ENCODE measurements at places on chromosomes 5 and 9.

DNA sequence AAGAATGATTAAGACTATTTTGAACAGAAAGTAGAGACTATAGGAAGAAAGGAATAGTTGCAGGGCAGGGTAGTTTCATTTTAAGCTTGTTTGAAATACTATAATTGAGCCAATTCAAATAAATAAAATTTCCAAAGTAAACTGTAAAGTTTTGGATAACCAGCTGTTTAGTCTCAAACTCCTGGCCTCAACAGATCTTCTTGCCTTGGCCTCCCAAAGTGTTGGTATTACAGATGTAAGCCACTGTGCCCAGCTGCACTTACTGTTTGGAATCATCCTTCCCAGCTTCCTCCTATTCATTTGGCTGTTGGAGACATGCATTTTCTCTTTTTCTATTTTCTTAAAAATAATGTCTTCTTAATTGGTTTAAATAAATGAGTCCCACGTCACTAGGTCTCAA is 231.0 kb downstream of the NNT start:
- no peak for DNase-seq

GRCh38 chr9:99561961-99562565 is 259.6 kb upstream of the NR4A3 start:
- no peak for DNase-seq

DNA sequence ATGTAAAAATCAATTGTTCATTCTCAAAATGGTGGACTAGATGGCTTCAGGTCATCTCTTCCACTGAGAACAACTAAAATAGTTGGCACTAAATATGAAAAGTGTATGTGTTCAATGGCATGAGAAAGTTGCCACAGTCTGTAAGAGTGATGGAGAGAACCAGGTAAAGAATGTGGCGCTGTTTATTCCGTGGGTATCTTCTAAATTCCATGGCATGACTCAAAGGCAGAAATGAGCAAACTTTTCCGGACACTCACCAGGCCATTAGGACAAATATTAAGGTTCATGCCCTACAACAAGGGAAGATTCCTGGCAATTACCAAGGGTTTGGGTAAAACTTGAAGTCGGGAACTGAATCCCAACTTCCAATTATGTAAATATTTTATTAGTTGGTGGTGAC is 825.4 kb upstream of the CDH6 start:
- DNase-seq, result no peak

GRCh38 chr5:124746916-124747790 is 714 bp upstream of the ZNF608 start:
- DNase-seq, result peak; percentile 33

DNA sequence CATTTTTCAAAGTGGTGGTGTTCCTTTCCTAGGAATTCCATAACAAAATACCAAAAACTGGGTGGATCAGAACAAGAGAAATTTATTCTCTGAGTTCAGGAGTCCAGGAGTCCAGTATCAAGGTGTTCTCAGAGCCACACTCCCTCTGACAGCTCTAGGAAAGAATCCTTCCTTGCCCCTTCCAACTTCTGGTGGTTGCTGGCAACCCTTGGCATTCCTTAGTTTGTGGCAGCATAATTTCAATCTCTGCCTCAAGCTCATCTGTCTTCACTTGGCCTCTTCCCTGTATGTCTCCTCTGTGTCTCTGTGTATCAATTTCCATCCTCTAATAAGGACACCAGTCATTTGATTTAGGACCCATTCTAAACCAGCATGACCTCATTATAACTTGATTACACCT is 243.7 kb downstream of the MPDZ start:
- DNase-seq, result no peak

GRCh38 chr9:14479163-14479560 is 165.2 kb upstream of the NFIB start:
- no peak for DNase-seq

DNA sequence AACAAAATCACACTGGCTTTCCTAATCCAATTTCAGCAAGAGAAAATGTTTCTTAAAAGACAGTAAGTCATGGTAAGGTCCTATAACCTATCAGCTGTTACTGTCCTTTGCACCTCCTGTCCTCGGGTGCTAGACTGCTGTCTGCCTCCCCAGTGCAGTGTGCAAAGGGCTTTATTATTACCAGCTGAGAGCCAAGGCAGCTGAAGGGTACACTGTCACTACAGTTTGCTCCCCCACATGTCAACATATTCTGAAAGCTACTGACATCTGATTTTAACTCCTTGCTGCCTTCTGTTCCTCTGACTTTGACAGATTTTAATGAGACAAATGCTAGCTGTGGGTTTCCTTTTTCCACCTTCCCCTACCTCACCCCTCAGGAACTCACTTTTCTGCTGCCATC is 389.4 kb upstream of the SLC24A2 start:
- no peak for DNase-seq

DNA sequence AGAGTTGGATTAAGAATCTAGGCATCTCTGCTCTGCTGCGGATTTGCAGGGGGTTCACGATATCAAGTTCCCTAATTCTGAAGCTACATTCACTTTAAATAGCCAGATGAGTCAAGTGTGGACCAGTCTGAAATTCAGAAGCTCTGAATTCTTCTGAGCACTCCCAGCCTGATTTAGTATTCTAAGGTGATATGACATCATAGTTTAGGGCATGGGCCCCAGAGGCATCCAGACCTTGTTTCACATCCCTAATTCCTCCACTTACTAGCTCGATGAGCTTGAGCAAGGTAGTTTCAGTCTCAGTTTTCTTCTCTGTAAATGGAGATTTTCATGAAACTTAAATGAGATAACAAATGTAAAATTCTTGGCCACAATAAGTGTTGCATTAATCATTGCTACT is 65.2 kb downstream of the TMEM167A start:
- DNase-seq, result peak; percentile 20

GRCh38 chr9:123402981-123403509 is 47.0 kb downstream of the CRB2 start:
- no peak for DNase-seq

- DNase-seq, result no peak
These were observed 14.4 kb downstream of the ELAVL2 start for GRCh38 chr9:23811633-23812032.

- no peak for DNase-seq
These were observed 90.5 kb upstream of the RETREG1 start for GRCh38 chr5:16707168-16707868.

DNA sequence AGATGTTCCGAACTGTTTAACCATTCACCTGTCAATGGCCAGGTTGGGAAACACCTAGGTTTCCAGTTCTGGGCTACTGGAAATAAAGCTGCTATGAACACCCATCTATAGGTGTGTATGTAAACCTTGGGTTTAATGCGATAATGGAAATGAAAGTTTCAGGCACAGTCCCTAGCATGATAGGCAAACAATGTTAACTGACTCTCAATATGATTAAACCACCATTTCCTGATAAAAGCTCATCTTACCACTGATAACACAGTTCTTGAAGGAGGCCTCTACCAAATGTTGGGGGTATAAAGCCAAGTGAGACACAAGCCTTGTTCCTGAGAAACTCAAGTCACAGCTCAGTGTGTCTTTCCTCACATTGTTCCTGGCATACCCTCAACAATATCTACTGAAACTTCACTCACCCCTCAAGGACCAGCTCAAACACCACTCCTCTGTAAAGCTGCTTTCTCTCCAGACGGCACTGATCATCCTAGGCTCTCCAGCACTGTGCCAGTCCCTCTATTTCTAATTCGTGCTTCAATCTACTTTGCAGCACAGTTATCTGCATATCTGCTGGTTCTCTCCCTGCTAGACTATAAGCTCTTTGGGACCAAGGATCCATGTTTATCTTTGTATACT is 15.8 kb downstream of the RAB14 start:
- no peak for DNase-seq

DNA sequence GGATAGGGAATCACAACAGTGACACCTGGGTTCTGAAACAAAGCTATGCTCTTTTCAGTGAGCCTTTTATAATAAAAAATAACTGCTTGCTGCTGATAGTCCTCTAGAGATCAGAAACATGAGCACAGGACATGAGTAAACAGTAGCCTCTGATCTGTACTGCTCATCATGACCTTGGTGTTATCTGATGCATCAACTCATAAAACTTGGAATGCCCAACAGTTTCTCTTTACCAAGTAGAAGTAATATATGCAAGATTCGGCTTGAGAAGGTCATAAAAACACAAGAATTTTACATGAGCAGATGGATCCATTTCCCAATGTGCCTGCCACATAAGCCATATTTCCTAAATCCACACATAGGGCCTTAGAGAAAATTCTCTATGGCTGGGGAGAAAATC is 318.3 kb upstream of the GRAMD2B start:
- no peak for DNase-seq

DNA sequence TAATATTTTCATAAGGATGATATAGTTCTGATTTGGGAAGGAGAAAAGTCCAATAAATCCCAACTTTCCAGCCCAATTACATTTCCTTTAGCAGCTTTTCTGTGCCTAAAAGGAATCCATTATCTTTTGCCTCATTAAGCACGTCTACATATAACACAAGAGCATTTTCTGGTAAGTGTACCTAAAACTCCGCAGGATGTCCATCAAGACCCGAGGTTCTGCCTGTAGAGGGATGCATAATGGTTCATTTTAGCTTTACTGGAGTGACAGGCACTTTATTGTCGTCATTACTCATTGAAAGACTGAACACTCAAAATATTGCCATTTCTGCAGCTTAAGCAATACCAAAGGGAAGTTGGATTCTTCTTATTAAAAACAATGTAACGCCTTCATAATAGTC is 669.0 kb downstream of the PRELID2 start:
- DNase-seq, result no peak

- DNase-seq, result no peak
These were observed 263.5 kb downstream of the NTRK2 start for GRCh38 chr9:84932915-84933527.

- no peak for DNase-seq
These were observed 98.4 kb downstream of the TARS1 start for GRCh38 chr5:33539212-33539611.
